Dorsolateral prefrontal cortex (tissue), 122 donors: ENCODE measurements at places on chromosomes 7 and 10. TPM values are rescaled to one million over a fixed set of nuclear protein-coding genes. Genes with fewer than 3 reads are reported as not detected.

INSYN2A gene
- total RNA-seq, result 2.7 TPM

PSAP gene
- 1,635 TPM for total RNA-seq

AUTS2 gene
- 89.7 TPM for total RNA-seq

CRHR2 gene
- total RNA-seq, result 3.6 TPM

ZWINT gene
- 3.9 TPM for total RNA-seq

CHRM2 gene
- total RNA-seq, result 11.8 TPM

ZNF212 gene
- 12.9 TPM for total RNA-seq

ITPRID1 gene
- total RNA-seq, result 0.19 TPM

PDE1C gene
- total RNA-seq, result 53.0 TPM

ANKRD2 gene
- total RNA-seq, result 0.91 TPM

DNA sequence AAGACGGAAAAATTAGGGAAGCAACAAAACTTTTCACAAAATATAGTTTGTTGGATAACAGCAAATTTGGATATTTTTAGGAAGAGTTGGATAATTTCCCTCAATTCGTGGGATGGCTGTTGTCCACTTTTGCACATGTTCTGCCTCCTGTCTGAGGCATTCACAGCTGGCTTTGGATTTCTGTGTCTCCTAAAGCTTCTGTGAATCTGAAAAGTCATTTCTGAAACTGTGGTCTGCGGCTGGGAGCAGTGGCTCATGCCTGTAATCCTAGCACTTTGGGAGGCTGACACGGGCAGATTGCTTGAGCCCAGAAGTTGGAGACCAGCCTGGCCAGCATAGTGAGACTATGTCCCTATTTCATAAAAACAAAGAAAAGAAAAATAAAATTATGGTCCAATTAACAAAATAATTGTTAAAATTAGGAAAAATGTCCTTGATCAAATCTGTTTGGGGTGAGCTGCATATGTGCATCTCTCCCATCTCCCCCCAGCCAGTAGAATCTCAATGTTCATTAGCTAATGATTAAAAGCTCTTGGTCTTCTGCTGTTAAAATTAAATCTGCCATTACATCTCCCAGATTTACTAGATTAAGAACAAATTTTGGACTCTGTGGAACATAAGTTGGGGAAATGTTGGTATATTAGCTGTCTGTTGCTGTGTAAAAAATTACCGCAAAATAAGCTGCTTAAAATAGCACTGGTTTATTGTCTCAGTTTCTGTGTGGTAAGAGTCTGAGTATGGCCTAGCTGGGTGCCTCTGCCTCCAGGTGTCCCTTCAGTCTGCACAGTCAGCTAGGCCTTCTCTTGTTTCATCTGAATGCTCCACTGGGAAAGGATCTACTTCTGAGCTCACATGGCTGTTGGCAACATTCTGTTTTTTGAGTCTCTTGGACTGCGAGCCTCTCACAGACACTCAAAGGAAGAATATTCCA lies 332.0 kb upstream of the FZD1 start:
- no peak for DNase-seq

DNA sequence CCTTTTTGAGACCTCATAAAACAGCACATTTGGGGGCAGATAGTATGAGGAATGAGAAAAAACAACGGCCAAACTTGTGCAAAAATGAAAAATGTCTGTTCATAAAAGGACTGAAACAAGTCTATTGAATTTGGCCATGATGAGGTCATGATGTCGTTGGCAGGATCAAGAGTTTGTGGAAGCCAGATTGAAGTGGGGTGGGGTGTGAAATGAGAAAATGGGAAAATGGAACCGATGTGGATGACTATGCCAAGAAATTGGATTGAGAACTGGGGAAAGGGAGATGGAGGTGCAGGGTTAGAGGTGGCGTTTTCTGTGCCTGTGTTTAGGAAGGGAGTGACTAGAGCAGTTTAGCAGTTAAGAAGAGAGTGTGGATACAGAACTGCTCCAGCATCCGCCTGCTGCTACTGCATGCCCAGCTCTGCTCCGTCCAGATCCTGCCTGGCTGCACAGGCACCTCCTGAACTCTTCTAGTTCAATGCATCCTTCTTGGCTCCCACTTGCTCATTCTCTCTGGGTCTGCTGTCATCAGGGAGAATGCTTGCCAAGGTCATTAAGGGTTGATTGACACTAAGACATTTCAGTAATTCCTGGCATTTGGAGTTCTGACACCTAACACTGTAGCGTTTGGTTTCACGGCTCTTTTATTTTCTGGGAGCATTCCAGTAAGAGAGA lies 111.9 kb downstream of the GALNT17 start:
- DNase-seq, result no peak

DNA sequence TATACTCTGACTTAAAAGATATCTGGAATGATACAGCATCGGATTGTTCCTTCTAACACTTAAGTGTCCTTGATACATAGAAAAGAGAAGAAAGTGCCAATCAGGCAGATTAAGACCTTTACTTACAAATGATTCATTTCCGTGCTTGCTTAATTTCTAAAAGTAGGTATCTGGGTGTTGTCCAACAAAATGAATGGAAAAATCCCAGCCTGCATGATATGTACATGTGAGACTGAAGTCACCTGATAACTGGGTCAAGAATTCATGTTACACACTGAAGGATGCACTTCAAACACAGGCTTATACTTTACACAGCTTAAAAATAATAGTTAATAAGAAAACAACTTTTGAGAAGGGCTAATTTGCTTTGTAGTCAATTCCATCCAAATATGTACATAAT lies 25.2 kb upstream of the PLXDC2 start:
- DNase-seq, result no peak

- no peak for DNase-seq
These were observed 174.4 kb downstream of the MDFIC start for GRCh38 chr7:115096262-115096661.

DNA sequence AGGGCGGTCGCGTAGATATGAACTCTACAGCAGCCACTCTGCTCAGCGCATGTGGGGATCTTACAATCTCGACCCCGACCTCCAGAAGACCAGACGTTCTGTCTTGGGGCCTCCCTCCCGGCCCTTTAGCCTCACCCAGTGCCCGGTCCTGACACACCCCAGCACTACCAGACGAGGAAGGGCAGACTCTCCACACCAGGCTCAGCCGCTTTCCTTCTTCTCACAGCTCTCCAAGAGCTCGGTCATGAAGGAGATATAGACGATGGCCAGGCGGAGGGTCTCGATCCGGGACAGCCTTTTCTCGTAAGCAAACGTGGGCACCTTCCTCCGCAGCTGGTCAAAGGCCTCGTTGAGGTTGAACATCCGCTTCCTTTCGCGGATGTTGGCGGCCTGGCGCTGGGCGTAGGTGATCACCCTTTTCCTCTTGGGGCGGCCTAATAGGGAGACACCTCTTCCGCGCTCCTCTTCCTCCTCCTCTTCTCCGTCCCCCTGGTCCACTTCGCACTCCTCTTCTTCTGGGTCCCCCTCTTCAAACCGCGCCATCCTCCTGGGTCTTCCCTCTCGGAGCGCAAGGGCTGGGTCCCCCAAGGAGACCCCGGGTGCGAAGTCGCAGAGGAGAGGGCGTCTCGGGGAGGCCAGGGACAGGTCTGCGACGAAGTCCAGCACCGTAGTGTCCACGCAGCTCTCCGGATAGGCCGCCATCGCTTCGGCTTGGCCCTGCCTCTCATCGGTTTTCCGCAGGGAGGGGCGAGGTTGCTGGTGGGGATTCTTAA lies at the start of gene FERD3L:
FERD3L (minus strand) TSS at position 761 of the 773 bp plus-strand sequence; CDS start at position 702, 59 bp downstream.
- DNase-seq, result peak; percentile 25

- DNase-seq, result no peak
These were observed 206.5 kb upstream of the CNTNAP2 start for GRCh38 chr7:145909991-145910513.

DNA sequence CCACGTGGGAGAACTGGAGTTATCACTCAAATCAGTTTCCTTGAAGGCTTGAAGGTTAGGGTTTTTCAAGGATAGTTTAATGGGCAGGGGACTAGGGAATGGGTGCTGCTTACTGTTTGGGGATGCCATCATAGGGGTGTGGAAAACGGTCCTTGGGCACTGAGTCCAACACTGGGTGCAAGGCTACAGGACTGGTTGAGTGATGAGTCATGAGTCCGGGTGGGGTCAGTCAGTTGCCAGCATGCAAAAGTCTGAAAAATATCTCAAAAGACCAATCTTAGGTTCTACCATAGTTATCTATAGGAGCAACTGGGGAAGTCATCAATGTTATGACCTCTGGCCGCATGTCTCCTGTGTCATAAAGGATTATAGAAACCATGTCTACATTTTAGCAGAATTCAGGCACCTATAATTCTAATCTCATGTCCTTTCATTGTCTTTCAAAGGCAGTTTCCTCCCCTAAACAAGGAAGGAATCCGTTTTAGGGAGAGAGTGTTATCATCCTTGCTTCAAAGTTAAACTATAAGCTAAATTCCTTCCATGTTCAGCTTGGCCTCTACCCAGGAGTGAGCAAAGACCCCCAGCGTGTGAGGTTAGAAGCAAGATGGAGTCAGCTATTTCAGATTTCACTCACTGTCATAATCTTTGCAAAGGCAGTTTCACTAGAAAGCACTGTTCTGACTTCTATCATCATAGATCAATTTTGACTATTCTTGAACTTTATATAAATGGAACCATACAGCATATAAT lies 94.5 kb downstream of the COL26A1 start:
- no peak for DNase-seq

DNA sequence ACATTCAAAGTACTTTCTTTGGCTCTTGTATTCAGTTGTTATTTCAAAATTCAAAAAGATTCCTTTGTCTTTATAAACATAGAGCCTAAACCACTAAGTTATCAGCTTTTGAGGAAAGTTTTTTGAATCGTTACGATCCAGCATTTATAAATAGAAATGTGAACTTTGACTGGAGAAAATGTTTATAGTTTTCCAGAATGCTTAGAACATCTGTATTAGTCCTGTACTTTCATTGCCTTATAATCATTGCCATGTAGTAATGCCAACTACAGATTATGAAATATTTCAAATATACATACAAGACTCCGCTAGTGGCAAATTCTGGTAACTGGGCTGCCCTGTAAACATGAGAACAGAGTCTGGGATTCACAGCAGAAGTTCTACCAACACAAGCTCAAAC lies 191.3 kb upstream of the PRKCQ start:
- DNase-seq, result no peak

- no peak for DNase-seq
These were observed 14.7 kb downstream of the CTBP2 start for GRCh38 chr10:125145636-125146035.

GRCh38 chr10:10796061-10796773 lies 221.5 kb upstream of the CELF2 start:
- no peak for DNase-seq

GRCh38 chr7:17497549-17498167 lies 199.2 kb downstream of the AHR start:
- no peak for DNase-seq

DNA sequence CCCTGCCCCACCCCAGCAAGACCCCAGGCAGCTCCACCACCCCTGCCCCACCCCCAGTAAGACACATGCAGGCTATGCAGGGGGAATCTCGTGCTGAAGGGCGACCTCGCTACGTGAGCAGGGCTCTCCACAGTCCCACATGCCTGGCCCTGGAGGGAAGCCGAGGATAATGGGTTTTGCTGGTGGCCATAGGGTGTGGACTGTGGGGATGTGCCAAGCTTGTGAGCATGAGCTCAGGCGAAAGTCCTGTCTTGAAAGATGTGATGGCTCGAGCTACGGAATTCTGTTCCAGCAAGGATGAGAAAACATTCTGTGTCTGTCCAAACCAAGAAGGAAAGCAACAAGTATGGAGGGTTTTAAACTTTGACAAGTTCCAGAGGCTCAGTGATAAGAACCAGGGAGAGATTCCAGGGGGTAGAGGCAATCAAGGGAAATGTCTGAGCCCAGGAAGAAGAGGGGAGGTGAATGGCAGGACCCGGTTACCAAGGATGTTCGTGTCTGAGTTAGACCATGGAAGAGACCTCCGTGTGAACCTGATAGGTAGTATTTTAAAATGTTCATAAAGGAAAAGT lies 63.1 kb downstream of the PYROXD2 start:
- DNase-seq, result no peak

DNA sequence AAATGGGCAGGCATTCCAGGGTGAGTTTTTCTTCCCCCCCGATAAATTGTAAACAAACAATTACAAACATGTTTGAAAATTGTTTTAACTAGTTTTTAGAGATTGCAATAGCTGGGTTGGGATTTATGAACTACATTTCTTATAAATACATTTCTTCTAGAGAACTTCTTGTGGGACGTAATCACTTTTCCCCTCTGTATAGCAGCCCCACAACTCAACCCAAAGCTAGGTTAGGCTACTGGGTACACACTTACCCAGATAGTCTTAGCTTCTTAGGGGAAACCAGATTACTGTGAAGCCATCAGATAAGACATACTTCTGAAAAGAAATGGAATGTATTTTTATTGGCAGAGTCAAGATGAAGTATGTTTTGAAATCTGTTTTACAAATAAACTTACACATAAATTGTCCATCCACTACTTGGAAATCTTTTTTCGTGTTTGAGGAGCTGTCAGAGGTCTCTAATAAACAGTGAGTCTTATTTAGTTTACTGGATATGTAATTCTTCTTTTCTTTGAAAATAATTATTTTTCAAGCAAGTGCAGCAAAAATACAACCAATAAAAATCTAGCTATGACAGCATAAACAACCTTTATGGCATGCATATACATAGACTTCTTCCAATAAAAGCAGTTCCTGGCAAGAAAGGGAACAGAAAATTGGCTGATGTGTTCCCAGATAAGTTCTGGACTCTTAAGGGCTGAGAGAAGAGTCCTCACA lies 8.0 kb upstream of the GLRX3 start:
- no peak for DNase-seq
